ENCODE measurements at places on chromosomes 16 and 17.

- no peak for DNase-seq
These were observed 10.3 kb downstream of the RAD51C start for GRCh38 chr17:58702708-58703107.

- no peak for DNase-seq
These were observed 347.5 kb downstream of the HAPSTR1 start for GRCh38 chr16:9438991-9439390.

DNA sequence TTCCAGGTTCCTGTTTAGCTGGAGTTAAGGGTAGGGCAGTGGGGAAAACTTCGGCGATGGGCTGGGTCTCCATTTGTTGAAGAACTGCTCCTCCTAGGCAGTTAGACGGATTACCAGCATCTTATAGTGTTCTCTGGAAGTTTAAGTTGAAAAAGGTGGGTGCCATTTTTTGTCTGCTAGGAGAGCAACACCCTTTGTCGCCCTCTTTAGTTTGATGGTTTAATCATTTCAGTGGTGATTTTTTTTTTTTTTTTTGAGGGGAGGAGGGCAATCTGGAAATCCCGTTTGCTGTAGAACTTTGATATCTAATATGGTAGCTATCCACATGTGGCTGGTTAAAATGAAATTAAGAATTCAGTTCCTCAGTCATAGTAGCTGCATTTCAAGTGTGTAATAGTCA lies 4.1 kb downstream of the UBFD1 start:
- no peak for DNase-seq

- DNase-seq, result no peak
These were observed 29.5 kb downstream of the MBTD1 start for GRCh38 chr17:51230306-51230705.

- no peak for DNase-seq
These were observed 1.3 kb upstream of the BAIAP2 start for GRCh38 chr17:81033535-81034167.

DNA sequence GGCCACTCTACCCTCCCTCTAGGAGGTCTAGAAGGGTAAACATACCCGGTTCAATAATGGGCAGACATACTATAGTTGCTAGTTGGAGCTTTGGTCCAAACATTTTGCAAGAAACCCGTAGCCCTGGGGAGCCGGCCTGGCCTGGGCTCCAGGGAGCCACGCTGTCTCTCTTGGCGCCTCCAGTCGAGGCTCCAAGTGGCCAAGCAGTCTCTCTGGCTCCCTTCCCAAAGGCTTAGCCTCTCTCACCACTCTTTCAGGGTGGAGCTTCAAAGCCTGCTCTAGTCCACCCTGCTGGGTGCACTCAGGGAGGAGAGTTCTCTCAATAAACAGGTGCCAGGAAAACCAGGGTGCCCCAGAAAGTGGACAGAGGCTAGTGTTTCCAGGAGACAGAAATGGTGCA lies 32.2 kb downstream of the RCVRN start:
- no peak for DNase-seq

GRCh38 chr17:50259477-50260324 lies 14.6 kb upstream of the TMEM92 start:
- DNase-seq, result no peak

GRCh38 chr17:17237026-17237799 lies at the start of gene FLCN:
FLCN (minus strand) TSS chr17:17237168; CDS start chr17:17228137, 9,031 bp downstream.
- DNase-seq, result peak; percentile 92

GRCh38 chr16:68490829-68491575 lies 42.7 kb upstream of the SMPD3 start:
- DNase-seq, result no peak

GRCh38 chr16:86513471-86514277 lies 3.3 kb downstream of the FOXF1 start:
- DNase-seq, result no peak

DNA sequence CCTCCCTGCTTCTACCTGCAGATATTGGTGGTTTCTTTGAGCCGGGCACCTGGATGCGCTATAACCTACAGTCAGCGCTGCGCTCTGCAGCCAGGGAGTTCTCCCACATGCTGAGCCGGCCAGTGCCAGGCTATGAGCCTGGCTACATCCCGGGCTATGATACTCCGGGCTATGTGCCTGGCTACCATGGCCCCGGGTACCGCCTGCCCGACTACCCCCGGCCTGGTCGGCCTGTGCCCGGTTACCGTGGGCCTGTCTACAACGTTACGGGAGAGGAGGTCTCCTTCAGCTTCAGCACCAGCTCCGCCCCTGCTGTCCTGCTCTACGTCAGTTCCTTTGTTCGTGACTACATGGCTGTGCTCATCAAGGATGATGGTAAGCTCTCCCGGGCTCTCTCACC lies 13.2 kb downstream of the CNTNAP1 start:
- no peak for DNase-seq

- no peak for DNase-seq
These were observed 26.0 kb upstream of the DLX3 start for GRCh38 chr17:50020841-50021599.

- DNase-seq, result no peak
These were observed 15.3 kb upstream of the FZD2 start for GRCh38 chr17:44541884-44542581.

GRCh38 chr17:57422574-57423164 lies 166.3 kb downstream of the MSI2 start:
- DNase-seq, result no peak

DNA sequence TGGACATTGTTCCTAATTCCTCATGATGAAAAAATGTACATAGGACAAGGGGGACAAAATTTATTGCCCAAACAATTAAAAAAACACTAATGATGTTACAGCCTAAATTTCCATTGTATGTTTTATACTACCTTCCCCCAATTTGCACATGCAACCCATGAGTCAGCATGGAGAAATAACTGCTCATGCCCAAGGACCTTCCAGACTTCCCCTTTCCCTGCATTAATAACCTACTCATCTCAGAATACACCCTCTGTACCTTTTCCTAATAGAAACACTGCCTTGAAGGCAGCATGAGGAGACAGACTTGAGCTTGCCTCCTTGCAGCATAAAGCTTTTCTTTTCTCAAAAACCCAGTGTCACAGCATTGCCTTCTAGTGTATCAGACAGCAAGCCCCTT lies 2402.8 kb downstream of the TP53TG3F start:
- no peak for DNase-seq

DNA sequence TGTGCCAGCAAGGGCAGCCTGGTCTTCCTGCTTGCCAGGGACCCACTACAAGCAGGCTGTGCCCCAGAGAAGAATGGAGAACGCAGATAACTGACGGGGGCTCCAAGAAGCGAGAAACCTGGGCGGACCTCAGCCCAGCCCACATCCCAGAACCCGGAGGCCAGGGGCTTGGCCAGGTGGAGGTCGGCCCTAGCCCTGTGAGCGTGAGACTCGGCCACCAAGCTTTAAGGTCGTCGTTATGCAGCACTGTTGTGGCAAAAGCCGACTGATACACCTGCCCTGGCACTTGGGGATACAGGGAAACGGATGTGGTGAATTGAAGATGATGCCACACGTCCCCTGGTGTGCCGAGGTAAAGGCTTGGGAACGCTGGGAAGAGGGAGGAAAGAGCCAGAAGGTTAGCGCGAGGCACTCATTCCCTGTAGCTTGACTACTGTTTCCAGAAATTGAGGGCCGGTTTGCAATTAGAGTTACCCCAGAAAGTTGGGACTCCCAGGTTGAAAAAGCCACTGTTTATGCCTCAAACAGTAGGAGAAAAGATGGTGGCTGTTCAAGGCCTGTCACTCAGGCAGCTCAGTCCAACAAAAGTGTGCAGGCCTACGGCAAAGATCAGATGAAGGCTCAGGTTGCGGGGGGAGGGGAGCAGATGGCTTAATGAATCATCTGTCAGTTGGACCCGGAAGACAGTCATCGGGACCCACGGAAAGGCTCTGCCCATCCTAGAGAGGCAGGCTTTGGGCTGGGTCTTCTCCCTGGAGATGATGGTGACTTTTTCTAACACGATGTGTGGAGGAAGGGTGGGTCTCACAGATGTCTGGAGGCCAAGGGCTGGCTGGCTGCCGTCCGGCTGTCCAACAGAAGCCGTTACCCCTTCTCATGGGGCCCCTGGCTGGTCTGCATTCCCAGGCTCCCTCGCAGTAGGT lies 45.6 kb upstream of the BAHCC1 start:
- no peak for DNase-seq

- DNase-seq, result no peak
These were observed 108.5 kb downstream of the ZNF778 start for GRCh38 chr16:89325861-89326471.

DNA sequence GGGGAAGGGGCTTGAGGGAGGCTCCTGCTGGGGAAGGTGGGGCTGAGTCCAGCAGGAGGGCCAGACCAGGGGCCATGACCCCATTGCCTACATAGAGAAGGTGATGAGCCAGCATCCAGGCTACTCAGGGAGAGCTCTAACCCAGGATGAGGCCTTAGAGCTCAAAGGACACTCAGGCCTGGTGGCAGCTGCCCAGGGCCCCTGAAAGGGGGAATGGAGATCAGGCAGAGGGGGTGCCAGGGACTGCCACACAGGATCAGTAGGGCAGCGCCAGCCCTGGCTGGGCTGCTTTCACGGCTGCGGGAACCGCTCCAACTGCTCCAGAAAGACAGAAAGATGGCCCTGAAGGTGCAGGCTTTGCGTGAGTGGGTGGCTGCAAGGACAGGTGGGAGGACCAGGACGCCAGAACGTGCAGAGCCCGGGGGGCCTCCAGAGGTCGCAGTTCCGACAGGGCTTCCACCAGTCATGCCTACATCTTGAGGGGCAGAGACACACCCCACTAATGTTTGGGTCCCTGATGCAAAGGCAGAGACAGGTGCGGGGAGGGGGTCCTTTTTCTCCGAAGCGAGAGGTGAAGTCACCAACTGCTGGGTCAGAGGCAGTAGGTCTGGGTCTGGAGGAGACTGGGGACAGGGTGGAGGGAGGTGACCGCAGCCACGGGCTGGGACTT lies 882 bp upstream of the ATP6V0C start:
- DNase-seq, result peak; percentile 36

DNA sequence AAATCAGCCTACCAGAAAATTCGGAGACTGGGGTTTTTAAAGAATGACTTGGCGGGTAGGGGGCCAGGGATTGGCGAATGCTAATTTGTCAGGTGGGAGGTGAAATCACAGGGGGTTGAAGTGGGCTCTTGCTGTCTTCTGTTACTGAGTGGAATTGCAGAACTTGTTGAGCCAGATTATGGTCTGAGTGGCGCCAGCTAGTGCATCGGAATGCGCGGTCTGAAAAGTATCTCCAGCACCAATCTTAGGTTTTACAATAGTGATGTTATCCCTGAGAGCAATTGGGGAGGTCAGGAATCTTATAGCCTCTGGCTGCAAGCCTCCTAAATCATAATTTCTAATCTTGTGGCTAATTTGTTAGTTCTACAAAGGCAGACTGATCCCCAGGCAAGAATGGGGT lies 762 bp upstream of the RBL2 start:
- DNase-seq, result no peak

DNA sequence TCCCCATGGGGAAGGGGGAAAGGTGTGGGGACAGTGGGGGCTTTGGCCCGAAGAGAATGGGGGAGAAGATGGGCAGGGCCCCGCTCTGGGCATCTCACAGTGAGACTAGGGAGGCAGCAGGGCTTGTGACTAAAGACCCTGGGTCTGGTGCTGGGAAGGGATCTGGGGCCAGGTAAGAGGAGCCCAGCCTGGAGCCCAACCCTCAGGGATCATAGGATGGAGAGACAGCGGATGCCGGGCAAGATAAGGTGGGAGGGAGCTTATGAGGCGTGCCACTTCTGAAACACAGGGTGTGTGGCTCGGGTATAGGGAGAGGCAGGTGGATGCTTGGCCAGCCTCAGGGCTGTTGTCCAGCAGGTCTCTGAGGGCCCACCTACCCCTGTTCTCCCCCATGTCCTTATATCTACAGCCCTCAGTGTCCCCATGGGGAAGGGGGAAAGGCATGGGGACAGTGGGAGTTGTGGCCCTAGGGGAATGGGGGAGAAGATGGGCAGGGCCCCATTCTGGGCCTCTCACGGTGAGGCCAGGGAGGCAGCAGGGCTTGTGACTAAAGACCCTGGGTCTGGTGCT lies 15.4 kb downstream of the USP6 start:
- DNase-seq, result no peak

- no peak for DNase-seq
These were observed 47.1 kb upstream of the MYOCD start for GRCh38 chr17:12618557-12618956.

GRCh38 chr17:10614536-10615155 lies 42.5 kb downstream of the MYH3 start:
- peak; percentile 29 for DNase-seq

DNA sequence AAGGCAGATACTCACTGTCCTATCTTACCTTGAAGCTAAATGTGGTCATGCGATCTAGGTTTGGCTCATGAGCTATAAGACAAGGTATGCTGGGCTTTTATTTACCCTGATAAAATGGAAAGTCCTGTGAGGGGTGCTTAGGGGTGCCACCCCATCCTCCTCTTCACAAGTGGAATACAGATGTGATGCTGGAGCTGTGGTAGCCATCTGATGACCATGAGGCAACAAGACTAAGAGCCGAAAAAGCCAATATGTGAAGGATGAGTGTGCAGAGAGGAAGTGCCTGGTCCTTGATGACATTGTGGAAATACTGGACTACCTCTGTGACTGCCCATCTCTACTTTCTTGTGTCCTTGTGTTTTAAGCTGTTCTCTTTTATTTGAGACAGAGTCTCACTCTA lies 58.1 kb upstream of the TMC5 start:
- DNase-seq, result no peak

GRCh38 chr16:68426347-68426652 lies 22.0 kb downstream of the SMPD3 start:
- DNase-seq, result no peak
